ENCODE measurements at places on chromosomes 7 and 10.
A peak's percentile ranks its signal among the peaks of the same experiment; 100 is the strongest.

GRCh38 chr10:71598621-71599055 lies 120.9 kb downstream of the C10orf105 start:
- DNase-seq = no peak

DNA sequence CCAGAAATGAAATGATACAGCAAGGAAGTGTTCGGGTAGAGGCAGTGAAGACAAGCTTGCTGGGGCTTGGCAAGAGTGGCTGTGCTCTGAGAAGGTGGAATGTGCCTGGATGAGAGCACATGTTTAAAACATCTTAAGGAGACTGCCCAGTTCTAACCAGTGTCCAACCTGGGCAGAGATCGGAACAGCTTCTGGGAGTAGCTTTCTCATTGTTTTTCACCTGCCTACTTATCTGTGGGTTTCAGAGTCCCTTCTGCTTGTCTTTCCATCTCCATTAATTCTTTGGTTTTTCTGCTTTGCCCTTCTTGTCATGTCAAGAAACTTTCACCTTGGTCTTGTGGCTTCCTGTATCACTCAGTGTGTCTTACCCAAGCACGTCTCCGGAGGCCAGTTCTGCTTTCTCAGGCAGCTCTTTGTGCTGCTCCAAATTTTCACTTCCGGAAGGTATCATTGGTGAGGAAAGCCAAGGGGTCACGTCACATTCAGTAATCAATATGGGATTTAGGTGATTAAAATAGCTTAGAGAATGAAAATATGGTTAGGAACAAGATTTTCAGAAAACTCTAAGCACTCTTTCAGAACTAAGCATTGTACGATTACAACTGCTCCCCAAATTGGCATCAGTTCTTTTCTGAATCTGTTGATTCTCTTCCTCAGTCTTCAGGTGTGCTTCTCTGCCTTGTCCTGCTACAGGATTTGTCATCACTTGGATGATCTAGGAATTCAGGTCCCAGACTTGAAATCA lies 5.5 kb upstream of the LAMB4 start:
- no peak for DNase-seq

- DNase-seq = peak; percentile 47
These were observed 526 bp downstream of the ZNF248 start for GRCh38 chr10:37856881-37857286.

- no peak for DNase-seq
These were observed 91.7 kb downstream of the GLRX3 start for GRCh38 chr10:130227883-130228282.

DNA sequence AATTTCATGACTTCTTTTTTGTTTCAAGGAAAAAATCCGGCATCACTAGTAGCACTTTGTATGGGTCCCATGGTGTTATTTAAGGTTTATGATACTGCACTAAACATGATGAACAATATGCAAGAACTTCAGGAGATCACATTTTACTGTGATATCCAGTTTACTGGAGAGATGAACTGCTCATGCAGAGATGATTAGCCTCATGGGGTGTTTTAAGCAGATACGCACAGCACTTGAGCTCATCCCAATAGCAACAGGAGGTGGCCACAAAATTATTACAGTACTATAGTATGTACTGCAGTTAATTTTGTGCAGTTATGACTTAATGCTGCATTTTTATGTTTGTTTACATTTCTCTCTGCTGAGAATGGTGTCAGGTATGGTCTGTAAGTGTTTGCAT lies 303.7 kb upstream of the PCDH15 start:
- no peak for DNase-seq

- DNase-seq = no peak
These were observed 22.4 kb upstream of the KLF6 start for GRCh38 chr10:3807211-3807927.

DNA sequence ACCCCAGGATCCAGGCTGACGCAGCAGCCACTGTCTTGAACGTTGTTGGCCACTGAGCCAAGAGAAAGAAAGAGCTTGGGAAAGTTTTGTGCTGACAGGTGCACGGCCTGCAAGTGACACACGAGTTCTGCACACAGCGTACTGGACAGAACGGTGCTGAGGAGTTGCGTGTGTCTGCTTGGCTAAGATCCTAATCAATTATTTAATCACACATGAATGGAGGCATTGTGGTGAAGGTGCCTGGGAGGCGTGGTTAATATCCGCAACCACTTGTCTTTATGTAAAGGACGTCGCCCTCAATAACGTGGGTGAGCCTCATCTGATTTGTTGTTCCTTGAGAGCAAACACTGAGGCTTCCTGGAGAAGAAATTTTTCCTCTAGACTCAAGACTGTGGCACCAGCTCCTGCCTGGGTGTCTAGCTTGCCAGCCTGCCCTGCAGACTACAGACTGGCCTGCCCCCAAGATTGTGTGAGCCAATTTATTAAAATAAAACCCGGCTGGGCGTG lies 16.6 kb upstream of the GNA12 start:
- DNase-seq = no peak

DNA sequence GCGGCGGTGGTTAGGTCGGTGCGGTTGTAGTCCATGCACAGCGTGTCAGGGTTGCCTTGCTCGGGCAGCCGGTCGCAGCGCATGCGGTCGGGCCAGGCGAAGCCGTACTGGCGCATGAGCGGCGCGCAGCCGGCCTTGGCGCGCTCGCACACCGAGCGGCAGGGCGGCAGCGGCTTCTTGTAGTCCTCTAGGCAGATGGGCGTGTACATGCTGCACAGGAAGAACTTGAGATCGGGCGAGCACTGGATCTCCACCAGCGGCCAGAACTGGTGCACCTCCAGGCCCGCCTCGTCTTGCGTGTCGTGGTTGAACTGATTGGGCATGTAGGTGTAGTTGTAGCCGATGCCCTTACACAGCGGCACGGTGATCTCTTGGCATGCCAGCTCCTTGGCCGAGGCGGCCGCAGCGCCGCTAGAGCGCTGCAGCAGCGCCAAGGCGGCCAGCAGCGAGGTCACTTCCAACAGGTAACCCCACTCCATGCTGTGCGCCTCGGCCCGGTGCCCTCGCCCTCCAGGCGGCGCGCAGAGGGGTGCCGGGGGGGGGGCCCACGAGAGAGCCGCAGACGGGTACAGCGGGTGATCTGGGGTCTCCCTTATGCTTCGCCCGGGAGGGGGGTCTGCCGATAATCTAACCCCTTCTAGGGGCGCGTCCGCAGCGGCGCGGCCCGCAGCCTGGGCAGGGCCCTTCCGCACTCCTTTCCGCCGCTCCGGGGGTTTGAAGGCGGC lies 983 bp downstream of the FZD8 start:
- peak; percentile 24 for DNase-seq

DNA sequence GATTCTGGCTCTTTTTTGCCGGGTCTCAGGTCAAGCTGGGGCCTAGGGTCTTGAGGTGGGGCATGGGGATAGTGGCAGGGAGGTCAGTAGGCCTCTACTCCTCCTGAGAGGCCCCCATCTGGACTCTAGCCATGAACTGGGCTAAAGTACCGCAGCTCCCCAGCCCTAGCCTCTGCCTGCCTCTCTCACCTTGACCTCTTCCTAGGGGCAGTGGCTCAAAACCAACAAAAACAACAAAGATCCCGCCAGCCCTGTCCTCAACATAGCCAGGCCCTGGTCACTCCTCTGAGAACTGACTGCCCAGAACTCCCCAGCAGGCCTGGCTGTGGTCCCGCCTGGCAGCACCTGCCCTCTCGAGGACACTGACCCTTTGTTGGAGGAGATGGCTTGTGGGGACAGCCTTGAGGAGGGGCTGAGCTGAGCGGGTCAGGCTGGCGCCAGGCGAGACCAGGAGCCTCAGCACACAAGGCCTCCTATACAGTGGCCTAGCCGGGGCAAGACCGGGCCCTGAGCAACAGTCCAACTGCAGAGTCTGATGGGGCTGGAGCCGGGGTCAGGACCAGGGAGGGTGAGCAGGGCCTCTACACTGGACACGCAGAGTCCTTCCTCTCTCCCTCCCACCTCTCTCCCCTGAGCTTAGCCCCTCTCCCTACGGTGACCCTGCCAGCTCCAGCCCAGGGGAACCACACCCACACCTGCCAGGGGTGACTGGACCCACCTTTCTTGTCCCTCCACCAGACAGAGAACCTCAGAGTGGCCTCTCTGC lies 11.6 kb upstream of the PPIF start:
- DNase-seq = no peak

GRCh38 chr10:122068844-122069243 lies 79.9 kb downstream of the TACC2 start:
- DNase-seq = no peak

DNA sequence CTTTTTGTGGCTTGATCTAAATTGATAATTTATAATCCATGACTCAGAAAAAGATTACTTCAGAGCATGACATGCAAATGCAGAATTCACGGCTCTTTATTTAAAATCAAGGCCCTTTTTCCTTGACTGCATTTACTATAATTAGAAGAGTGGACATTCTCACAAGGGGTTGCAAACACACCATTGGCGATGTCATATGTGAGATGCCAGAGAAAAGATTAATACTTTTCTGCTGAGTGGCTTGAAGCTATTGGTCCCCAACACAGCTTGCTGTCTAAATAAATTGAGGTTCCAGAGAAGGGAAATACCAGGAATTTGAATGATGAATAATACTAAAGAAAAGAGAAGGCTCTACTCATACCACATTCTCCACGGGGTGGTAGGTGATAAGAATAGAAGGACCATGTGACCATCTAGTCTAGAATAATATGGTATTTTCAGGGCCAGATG lies 78.7 kb upstream of the ARID5B start:
- DNase-seq = no peak

DNA sequence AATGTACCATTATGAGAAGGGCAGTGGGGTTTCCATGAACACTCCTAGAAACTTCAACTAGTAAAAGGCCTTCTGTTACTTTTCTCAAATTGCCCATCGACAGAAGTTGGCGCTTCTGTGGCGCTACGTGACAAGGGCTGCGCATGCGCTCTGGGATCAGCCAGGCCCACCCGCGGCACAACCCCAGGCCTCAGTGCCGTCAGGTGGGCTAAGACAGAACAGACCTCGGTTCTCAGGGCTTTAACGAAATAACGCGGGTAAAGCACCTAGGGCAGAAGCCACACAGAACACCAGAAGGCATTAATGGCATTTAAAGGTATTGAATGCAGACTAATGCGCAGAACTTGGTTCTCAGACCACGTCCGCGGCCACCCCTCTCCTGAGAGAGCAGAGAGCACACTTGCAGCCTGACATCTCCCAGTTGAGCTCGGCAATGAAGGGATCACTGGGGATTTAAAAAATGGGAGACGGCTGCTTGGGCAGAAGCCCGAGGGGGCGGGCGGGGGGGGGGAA lies 67.6 kb upstream of the CTNNA3 start:
- peak; percentile 64 for DNase-seq

- DNase-seq = no peak
These were observed 1061.1 kb upstream of the GHITM start for GRCh38 chr10:83078160-83078559.

DNA sequence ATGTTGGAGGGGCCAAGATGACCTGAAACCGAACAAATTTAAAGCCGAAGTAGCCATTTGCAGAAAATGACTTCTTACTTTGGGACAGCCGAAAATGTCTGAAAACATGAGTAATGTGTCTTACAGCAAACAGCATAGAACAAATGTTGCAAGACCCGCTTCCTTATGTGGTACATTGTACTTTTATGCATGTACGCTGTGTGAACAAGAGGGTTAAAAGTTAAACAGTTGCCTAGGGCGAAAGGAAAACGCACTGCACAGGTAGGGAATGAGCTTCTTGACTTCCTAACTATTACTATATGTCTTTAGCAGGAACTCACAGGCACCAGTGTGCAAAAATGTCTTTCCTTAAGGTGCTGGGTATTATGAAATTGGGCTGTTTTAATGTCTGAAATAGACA lies 303.5 kb upstream of the MGMT start:
- DNase-seq = no peak

- peak; percentile 66 for DNase-seq
These were observed at the start of gene LRCH4 for GRCh38 chr7:100585511-100586265. Gene LRCH4 (minus strand): TSS chr7:100586129. CDS start chr7:100586100, 29 bp downstream.

GRCh38 chr7:150787321-150788281 lies 12.6 kb downstream of the TMEM176B start:
- no peak for DNase-seq

- DNase-seq = no peak
These were observed 174.1 kb downstream of the LRRN3 start for GRCh38 chr7:111264981-111265380.

DNA sequence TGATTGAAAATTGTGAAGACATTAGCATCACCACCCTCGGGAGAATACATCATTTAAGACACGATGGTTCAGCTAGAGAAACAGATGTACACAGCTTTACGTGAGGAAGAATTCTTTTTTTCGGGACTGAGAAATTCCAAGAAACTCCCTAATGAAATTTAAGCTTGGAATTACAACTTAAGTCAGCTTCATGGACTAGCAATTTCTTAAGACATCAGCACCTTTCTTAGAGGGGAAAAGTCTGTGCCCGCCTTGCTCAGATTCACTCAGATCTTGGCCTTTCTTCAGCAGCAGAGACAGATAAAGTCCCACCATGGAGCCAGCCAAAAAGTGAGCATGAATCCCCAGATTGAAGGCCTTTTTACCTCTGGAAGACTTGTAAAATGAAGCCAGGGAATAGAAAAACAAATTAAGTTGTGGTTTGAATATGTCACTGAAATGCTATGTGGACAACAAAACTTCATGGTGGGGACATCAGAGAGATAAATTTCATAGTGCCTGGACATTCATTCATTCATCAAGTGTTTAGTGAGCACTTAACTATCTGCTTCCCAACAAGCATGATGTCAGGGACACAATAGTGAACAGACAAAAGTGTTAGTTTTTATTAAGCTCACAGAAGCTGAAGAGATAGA lies 32.1 kb downstream of the PRKG1 start:
- no peak for DNase-seq

DNA sequence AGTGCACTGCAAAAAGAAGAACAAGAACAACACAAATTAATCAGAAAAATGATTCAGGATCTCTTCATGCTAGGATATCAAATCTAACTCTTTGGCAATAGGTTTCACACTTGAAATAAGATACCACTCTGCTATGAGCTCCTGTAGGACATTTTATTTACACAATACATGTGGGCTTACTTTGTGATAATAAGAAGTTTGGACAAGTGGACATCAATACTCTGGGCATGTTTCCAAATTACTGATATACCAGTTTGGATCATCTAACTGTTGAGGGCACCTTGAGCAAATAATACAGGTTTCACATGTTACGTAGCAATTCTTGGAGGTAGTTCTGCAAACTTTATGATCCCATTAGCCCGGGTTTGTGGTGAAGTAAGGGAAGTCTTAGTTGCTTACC lies 59.8 kb downstream of the CPVL start:
- peak; percentile 89 for DNase-seq

DNA sequence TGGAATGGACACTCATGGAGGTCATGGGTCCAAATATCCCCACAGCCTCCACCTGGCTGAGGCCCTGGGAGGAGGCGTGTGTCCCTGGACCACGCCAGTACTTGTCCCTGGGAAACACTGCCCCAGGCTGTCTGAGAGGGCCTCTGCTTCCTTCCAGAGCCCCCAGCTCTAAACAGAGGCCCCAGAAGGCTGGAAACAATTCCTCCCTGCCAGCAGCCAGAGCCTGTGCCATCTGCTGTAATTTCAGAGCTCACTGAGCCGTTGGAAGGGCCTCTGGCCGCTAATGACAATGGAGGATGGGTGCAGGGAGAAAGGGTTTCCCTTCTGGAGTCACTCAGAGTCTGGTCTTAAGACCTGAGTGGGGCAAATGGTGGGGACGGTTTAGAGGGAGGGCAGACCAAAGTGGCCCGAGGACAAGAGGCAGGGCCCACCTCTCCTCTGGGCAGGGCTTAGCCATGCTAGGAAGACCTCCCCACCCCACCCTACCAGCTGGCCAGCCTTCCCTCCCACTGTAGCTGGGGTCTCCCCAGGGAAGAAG lies 7.1 kb downstream of the CHAT start:
- DNase-seq = no peak

Data from NCI-H748 treated with DMSO at 0.1 percent for 48 hours (cell line).